ENCODE measurements at places on chromosomes 7 and 10. TPM values are rescaled to one million over a fixed set of nuclear protein-coding genes. Genes with fewer than 3 reads are reported as not detected.

GRCh38 chr7:50496569-50496968, 46.4 kb upstream of the FIGNL1 start:
- no peak for DNase-seq

GRCh38 chr7:33922820-33923219, 17.5 kb downstream of the BMPER start:
- no peak for DNase-seq

GRCh38 chr7:155464183-155464582, 6.3 kb downstream of the EN2 start:
- no peak for DNase-seq

GRCh38 chr7:45149606-45150005, 8.0 kb upstream of the RAMP3 start:
- no peak for DNase-seq

- DNase-seq: no peak
Observed at GRCh38 chr10:131902211-131902610, 1.4 kb downstream of the PPP2R2D start.

DNA sequence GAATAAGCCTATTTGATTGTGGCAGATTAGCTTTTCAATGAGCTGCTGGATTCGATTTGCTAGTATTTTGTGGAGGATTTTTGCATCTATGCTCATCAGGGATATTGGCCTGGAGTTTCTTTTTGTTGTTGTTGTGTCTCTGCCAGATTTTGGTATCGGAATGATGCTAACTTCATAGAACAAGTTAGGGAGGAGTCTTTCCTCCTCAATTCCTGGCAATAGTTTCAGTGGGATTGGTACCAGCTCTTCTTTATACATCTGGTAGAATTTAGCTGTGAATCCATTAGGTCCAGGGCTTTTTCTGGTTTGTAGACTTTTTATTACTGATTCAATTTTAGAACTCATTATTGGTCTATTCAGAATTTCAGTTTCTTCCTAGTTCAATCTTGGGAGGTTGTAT, 43.4 kb upstream of the KLF14 start:
- DNase-seq: no peak

- no peak for DNase-seq
Observed at GRCh38 chr7:142139597-142140400, 28.3 kb downstream of the MGAM2 start.

DNA sequence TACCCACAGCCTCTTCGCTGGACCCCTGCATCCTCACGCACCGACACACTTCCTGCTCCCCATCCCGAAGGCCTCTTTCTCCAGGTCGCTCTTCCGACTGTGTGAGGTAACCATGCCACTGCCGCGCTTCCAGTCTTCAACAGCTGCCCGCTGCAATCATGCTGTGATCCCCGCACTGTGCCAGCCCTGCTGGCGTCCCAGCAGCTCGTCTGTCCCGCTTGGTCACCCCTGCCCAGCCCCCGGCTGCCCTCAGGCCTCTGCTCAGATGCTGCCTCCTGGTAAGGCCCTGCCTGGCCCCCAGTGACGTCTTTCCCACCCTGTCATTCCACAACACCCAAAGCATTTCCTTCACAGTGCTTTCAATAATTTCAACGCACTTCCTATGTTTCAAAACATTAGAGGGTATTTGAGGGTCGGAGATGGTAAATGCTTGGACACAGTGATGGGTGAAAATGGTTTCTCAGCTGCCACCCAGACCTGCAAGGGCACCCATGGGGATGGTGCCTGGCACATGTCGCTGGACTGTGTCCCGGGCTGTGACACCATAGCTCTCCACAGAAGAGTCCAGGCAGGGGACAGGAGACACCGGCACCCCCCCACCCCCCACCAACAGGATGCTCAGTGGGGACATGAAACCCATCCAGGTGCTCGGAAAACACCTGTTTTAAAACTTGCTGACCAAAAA, 125.2 kb downstream of the MAD1L1 start:
- no peak for DNase-seq

DNA sequence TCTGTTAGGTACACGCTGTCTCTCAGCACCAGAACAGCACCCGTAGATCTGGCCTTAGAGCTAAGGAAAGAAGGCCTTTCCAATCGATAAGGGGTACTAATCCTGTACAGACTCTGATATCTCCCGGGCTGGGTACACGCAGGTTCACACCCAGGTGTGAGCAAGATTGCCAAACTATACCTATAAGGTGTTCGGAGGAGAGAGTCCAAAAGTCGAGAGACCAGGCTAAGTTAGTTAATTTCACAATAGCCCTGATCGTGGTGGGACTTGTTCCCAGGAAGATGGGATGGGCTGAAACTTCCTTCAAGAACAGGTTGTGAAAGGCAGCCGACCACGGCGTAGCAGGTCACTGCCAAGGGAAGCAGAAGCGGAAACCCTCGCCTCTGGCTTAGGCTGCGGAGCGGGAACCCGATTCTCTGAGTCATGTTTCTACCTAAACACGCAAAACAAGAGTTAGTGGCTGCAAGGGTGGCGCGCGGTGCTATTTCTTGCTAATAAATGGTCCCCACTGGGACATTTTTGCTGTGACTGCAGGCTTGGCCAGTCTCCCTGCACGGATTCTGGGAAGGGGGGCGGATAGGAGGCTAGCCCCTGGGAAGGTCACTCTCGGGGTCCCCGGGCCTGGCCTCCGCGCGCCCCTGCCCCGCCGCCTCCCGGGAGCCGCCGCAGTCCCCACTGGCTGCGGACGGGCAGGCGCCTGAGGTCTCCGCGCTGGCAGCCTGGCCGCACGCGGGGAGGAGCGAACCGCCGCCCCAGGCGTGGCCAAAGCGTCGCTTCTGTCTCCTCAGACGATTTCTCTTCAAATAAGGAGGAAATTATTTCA, 75.4 kb upstream of the PDSS1 start:
- DNase-seq: no peak

GRCh38 chr10:11144626-11145494, 127.2 kb downstream of the CELF2 start:
- DNase-seq: no peak

DNA sequence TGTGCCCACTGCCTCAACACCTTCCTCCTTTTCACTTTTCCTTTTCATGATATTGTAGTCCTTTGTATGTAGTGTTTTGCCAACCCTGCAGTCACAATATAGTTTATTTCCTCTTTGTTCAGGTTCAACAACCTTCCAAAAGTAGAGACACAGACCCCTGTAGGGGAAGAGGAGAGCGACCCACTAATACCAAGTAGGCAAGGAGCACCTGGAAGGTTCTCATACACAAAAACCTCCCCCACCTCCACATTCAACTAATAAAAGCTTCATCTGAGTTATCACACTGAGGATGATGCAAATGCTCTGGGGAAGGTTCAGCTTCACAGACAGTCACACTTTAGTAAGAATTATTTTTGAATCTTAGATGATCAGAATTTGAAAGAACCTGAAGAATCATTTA, 41.6 kb downstream of the PIK3AP1 start:
- no peak for DNase-seq

- no peak for DNase-seq
Observed at GRCh38 chr10:118901906-118902305, 127.6 kb upstream of the NANOS1 start.

GRCh38 chr7:101119876-101120275, 7.0 kb upstream of the SERPINE1 start:
- no peak for DNase-seq

GRCh38 chr7:128177768-128178550, 63.1 kb upstream of the LEP start:
- no peak for DNase-seq

GRCh38 chr7:101299511-101300464, 21.8 kb downstream of the IFT22 start:
- no peak for DNase-seq

GRCh38 chr10:28072573-28072972, 73.7 kb upstream of the ODAD2 start:
- no peak for DNase-seq

DNA sequence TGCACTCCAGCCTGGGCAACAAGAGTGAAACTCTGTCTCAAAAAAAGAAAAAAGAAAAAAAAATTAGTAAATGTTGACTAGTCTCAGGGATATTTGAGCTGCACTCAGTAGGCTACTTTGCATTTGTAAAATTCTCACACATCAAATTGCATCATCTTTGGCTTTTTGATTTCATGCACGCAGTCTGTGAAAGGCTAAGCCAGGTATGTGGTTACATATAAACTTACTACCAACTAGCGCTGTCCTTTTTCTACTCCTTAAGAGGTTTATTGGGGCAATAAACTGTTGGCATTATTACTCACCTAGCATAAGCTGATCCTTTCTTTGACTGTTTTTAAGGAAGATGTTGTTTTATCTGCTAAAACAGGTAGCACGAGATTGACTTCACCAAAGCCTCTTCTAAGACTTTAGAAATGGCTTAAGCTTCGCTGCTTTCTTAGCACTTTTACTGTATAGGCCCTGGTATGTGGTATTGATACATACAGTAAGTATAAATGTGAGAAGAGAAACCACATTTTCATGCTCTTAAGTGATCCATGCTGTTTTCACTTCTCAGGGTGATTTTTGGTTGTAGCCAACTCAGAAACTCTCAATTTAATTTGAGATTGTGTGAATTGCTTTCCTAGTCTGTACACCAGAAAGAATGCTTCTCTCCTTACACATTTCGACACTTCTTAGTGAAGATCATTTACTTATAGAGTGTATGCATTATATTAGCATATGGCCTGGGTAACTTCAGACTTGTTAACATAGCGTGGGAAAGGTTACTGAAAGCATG, 323.9 kb downstream of the AUTS2 start:
- DNase-seq: no peak

GRCh38 chr10:102948786-102949185, 30.7 kb downstream of the CNNM2 start:
- DNase-seq: no peak

DNA sequence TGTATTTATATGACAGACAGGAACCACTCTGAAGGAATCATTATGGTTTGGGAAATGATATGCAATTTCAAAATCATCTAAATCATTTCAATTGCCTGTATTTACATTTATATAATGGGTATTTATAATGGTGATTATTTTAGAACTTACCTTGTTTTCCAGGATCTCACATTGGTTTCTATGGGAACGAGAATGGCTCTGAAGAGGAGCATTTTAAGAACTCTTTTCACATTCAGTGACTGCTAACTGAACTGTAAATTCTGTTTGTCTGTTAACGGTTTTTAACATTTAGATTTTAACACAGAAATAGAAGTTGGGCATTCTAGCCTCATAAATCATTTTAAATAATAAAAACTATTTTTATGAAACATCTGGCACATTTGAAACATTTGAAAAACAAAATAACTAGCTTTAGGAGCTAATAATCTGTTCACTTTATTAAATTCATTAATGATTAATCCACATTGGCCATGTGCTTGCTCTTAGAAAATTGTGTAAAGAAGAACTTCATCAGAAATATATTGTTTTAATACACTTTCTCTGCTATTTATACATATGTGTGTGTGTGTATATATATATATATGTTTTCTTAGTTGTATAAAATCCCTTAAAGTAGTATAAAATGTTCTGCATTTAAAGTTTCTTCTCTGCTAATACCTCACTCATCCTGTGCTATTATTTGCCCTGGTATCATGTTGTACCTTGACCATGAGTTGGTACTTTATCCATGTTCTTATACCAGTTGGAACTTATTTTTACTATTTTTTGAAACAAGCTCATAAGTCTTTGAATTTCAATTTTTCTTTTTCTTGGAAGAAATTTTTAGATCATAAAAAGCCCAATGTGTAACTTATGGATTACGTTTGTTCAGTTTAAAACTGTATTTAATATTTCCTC, 8.7 kb upstream of the SEM1 start:
- no peak for DNase-seq

DNA sequence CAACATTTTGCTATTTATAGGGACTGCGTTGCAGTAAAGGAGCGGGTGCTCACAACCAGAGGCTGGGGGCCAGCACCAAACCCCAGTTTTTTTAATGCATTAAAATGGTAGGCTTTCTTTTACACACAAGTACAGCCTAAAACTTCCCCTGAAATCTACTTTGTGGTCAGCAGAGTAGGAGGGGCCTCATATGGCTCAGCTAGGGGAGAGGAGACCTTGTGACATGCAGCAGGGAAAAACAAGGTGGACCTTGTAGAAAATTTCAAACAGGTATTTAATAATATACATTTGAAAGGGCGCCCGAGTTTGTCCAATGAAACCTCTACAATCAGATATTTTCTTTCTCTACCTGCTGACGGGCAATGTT, 1.4 kb downstream of the CCDC136 start:
- no peak for DNase-seq

- DNase-seq: no peak
Observed at GRCh38 chr7:112858838-112859237, 68.6 kb upstream of the TMEM168 start.

DNA sequence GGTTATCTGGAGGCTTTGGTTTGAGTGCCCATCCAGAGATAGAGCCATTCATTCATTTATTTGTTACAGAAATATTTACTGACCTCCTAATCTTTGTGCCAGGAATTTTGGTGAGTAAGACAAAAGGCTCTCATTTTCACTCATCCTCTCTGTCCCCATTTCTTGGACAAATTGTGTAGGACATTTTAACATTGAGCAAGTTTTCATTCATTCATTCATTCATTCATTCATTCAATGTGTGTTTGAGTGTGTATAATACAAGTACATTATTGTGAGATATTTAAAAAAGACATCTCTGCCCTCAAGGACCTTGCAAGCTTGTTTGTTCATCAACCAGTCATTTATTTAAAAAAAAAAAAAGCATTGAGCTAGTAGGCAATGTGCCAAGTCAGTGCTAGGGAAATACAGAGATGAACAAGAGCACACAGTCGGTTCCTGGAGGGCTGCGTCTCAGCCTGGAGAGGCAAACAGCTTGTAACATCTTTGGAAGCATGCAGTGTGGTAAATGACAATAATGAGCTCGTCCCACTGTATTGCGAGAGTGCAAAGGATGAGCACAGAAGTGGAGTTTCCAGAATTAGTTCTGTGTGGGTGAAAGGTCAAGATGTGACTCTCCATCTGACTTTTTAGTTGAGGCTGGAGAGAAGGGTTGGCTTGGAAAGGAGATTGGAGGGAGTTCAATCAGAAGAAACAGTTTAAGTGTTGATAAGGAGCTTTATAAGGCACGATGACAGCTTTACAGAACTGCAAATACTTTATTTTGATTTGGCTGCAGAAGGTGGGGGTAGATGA, 50.5 kb upstream of the HBP1 start:
- DNase-seq: no peak

DNA sequence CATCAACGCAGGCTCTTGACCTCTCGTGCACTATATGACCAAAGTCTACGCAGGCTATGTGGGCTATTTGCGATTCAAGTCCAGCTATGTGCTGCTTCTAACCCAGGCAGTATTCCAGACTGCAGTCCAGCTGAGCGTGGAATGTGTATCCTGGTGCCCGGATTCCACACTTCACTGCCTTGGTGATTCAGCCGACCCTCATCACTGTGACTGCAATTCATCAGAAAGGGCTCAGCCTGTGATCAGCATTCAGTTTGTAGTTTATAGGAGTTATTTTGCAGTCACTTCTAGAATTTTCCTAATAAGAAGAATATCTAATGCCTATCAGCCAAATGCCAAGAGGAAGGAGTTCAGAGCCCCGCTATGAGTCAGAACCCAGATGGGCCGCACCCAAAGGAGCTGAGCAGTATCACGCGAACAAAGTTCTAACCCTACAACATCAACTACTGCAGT, 119.8 kb upstream of the LANCL2 start:
- DNase-seq: no peak

The LEP gene
- not detected for total RNA-seq

The DPYSL4 gene
- 59.8 TPM for total RNA-seq

The HMX3 gene
- total RNA-seq: not detected

The PTPRN2 gene
- total RNA-seq: 1.3 TPM

The CHST3 gene
- 21.5 TPM for total RNA-seq

The ASB10 gene
- total RNA-seq: 17.5 TPM

The TSPAN33 gene
- total RNA-seq: 10.2 TPM

The CYP26C1 gene
- total RNA-seq: 0.15 TPM

The BEND7 gene
- 15.0 TPM for total RNA-seq

The AKR1C8 gene
- 0.39 TPM for total RNA-seq

The DNAH11 gene
- total RNA-seq: not detected

The ASIC3 gene
- total RNA-seq: 3.2 TPM

The CD36 gene
- total RNA-seq: 907 TPM

Data from heart right ventricle (tissue), 16 donors.